LHCN-M2 (cell line): ENCODE measurements at places on chromosomes 5 and 9. TPM values are rescaled to one million over a fixed set of nuclear protein-coding genes. Genes with fewer than 3 reads are reported as not detected.

DNA sequence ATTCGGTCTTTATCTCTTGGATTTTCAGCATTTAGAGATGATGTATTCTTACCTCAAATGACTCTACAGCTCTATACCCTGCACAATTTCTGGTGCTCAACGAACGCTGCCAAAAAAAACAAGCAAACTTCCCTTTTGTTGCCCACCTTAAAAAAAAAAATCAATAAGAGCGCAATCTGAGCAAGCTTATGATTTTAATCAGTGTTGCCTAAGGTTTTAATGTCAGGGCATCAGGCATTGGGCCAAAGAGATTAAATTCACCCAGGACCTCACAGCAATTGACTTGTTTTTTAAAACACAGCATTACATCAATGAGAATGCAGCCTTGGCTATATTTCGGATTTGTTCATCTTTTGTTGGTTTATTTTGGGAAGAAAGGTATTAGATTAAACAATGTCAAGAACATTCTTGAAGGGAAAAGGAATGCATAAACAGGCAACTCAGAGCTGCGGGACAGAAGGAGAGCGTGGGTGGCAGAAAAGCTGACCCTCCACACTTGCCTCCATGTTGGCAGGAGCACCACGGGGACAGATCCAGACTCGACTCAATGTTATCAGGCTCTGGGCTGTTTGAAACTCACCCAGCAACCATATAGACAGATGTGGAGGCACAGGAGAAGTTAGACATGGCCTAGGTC, 127.5 kb upstream of the DAPK1 start:
- no peak for DNase-seq

DNA sequence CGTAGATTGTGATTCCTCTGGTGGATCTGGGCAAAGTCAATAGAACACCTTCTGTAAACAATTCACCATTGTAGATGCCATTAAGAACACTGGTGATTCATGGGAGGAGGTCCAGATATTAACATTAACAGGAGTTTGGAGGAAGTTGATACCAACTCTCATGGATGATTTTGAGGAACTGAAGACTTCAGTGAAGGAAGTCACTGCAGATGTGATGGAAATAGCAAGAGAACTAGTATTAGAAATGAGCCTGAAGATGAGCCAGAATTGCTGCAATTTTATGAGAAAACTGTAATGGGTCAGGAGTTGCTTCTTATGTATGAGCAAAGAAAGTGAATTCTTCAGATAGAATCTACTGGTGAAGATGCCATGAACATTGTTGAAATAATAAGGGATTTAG, 26.9 kb downstream of the TCERG1 start:
- no peak for DNase-seq

DNA sequence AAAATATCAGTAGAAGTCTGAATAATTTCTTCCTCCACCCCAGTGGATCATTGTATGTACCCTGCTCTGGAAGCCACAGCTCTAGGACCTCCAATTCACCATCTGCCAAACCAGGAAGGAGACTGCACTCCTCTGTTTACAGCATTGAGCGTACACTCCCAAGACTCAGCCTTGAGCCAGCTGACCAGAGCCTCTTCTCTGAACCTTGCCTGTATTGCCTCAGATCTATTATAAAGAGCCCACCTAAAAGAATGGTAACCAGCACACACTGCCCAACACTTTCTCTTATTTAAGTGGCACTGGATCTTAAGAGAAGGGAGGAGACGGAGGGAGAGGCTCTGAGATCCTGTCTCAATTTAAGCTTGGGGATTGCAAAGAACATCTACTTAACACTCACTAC, 217.8 kb upstream of the RASEF start:
- DNase-seq = no peak

DNA sequence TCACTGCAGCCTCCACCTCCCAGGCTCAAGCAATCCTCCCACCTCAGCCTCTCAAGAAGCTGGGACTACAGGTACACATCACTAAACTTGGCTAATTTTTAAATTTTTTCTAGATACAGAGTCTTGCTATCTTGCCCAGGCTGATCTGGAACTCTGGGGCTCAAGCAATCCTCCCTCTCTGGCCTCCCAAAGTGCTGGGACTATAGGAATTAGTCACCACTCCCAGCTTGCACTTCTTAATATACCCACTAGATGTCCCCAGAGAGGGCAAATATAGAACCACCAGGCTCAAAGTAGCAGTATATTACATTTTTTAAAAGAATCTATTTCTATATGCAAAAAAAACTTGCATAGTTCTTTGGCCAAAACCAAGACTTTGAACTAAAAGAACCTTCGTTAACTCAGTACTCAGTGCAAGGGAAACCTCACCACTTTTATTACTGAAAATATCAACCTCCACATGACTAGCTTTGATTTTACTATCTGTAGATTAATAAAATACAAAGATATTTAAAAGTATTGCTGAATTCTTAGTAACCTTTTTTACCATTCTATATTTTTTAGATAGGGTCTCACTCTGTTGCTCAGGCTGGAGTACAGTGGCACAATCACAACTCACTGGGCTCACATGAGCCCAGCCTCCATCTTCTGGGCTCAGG, 25.8 kb upstream of the HSD17B3 start:
- peak; percentile 68 for DNase-seq

GRCh38 chr5:149550268-149550583, 1.0 kb downstream of the CSNK1A1 start:
- peak; percentile 52 for DNase-seq

- DNase-seq = peak; percentile 88
These were observed 92.9 kb upstream of the IER5L start for GRCh38 chr9:129270903-129271431.

- peak; percentile 61 for DNase-seq
These were observed 132.7 kb upstream of the MAP1B start for GRCh38 chr5:71974622-71975021.

BTNL9 gene
- total RNA-seq = not detected in 2 replicates

AOPEP gene
- total RNA-seq = 80.1 and 114 TPM in 2 replicates

NME5 gene
- 0.17 TPM in 1 of 2 replicates, not detected in the other for total RNA-seq
